Activated CD4-positive, alpha-beta T cell treated with anti-CD3 and anti-CD28 coated beads, Interleukin-2, amount 50 U/mL, for 4 hours (primary cell): ENCODE measurements at places on chromosomes 3 and 15.

GRCh38 chr15:59059076-59059597 is 45.8 kb upstream of the CCNB2 start:
- no peak for DNase-seq

- no peak for DNase-seq
Measured at GRCh38 chr3:196559826-196560225, 8.5 kb downstream of the WDR53 start.

GRCh38 chr15:69159805-69160140 is 662 bp upstream of the GLCE start:
- no peak for DNase-seq

GRCh38 chr15:38809621-38810020 is 245.0 kb upstream of the RASGRP1 start:
- DNase-seq, result no peak

- no peak for DNase-seq
Measured at GRCh38 chr3:53170325-53171063, 9.5 kb downstream of the PRKCD start.
